ENCODE measurements at places on chromosomes 1 and 21. TPM values are rescaled to one million over a fixed set of nuclear protein-coding genes. Genes with fewer than 3 reads are reported as not detected.

DNA sequence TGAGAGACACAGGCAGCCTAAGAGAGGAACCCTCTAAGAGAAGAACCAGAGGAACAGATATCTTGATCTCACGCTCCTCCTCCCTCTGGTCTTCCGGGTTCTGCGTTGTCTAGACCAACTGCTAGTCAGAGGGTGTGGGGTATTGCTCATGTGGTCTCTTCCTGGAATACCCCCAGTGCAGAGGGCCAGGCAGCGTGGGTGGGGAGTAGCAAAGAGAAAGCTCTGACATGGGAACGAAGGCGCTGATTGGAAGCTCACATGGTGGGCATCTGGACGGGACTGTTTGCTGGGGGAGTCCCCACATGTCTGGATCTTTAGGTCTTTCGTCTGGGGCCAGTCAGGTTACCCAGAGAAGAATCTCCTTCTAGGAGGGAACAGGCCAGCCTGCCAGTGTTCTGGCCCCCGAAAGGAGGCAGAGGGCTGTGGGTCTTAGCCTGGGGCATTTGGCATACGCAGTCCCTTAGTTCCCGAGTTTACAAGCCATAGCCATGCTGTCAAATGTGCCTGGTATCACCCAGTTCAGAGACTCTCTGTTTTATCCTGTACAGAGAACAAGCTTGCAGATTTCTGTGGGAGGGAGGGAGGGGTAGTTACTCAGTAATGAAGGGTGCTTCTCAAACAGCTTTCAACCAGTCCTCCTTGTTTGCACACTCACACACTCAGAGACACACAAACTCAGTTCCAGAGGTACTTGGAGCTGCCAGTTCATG lies 18.3 kb upstream of the IL6R start:
- H3K27me3 ChIP-seq = no peaks in the 10 kb centered on the region
- DNase-seq = peak; percentile 55
- peaks cover 37% of the 10 kb centered on the region for H3K4me1 ChIP-seq
- H3K4me3 ChIP-seq = peak overlapping the region; percentile 37

DNA sequence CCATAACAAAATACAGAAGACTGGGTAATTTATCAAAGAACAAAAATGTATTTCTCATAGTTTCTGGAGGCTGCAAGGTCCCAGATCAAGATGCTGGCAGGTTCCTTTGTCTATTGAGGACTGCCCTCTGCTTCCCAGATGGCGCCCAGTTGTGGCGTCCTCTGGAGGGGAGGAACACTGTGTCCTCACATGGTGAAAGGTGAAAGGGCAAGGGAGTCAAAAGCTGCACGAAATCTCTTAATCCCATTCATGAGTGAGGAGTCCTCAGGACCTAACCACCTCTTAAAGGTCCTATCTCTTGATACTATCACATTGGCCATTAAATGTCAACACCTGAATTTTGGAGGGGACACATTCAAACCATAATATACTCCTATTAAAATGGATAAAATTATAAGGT lies 79.3 kb upstream of the IRF2BP2 start:
- no peaks in the 10 kb centered on the region for H3K27me3 ChIP-seq
- no peak overlapping the region for H3K4me3 ChIP-seq
- DNase-seq = no peak
- no peaks in the 10 kb centered on the region for H3K36me3 ChIP-seq

CR1 gene
- total RNA-seq = 2.8 TPM

DNA sequence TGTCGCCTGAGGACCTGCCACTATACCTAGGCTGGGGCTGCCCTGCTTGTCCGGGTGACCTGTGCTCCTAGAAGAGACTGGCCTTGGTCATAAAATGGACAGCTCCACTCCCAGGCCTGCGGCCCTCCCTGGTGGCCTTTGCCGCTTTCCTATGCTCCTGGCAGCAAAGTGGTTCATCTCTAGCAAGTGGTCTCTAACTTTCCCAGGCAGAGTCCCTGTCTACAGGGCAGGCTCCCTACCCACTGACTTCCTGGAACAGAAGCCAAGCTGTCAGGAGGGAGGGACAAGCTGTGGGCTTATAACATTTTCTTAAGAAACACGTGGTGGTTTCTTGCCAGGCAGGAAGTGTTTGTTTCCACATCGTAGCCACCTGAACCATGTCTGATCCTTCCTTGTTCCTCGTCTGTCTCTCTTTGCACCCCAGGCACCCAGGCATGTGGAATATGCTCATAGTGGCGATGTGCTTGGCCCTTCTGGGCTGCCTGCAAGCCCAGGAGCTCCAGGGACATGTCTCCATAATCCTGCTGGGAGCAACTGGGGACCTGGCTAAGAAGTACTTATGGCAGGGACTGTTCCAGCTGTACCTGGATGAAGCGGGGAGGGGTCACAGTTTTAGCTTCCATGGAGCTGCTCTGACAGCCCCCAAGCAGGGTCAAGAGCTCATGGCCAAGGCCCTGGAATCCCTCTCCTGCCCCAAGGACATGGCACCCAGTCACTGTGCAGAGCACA lies 10.1 kb downstream of the H6PD start:
- DNase-seq = no peak
- peaks cover 18% of the 10 kb centered on the region for H3K36me3 ChIP-seq
- H3K27ac ChIP-seq = no peak overlapping the region
- H3K27me3 ChIP-seq = no peaks in the 10 kb centered on the region

DNA sequence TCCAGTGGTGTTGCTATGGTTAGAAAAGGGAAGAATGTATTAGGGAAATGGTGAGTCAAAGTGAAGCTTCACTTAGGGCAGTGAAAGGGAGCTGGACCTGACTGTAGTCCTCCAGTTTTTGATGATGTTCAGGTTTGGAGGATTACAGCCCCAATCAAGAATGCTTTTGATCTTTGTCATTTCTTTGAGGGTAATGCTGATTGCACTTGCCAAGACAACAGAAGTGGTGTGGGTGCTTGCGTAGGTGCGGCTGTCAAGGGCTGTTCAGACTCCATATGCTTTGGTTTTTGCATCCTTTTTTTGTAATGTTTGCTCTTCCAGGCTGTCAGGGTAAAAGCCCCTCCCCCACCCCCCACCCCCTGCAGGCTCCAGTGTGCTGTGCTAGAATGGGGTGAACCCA lies 38.9 kb downstream of the HHAT start:
- H3K27ac ChIP-seq = no peak overlapping the region
- no peak for DNase-seq
- H3K4me1 ChIP-seq = no peaks in the 10 kb centered on the region
- H3K27me3 ChIP-seq = no peaks in the 10 kb centered on the region

- DNase-seq = no peak
- no peaks in the 10 kb centered on the region for H3K36me3 ChIP-seq
- H3K4me3 ChIP-seq = no peak overlapping the region
- no peak overlapping the region for H3K27ac ChIP-seq
- no peaks in the 10 kb centered on the region for H3K4me1 ChIP-seq
Measured at GRCh38 chr1:93433407-93433961, 14.4 kb upstream of the FNBP1L start.

SMIM1 gene
- total RNA-seq = 2.9 TPM

- no peak overlapping the region for H3K27ac ChIP-seq
- peaks cover 18% of the 10 kb centered on the region for H3K36me3 ChIP-seq
- no peak overlapping the region for H3K4me3 ChIP-seq
- H3K27me3 ChIP-seq = no peaks in the 10 kb centered on the region
Measured at GRCh38 chr1:33319949-33320618, 814 bp downstream of the A3GALT2 start.

TCP10L gene
- total RNA-seq = 0.29 TPM

GRCh38 chr1:64470665-64471217 lies 812 bp downstream of the CACHD1 start:
- H3K36me3 ChIP-seq = no peaks in the 10 kb centered on the region
- H3K4me3 ChIP-seq = peak overlapping the region; percentile 42
- H3K27me3 ChIP-seq = peaks cover 4% of the 10 kb centered on the region
- no peak for DNase-seq
- peaks cover 11% of the 10 kb centered on the region for H3K4me1 ChIP-seq

ATF6 gene
- 21.9 TPM for total RNA-seq

GRCh38 chr1:119302011-119302410 lies 66.6 kb upstream of the HAO2 start:
- H3K4me3 ChIP-seq = no peak overlapping the region
- peaks cover 6% of the 10 kb centered on the region for H3K27me3 ChIP-seq
- H3K27ac ChIP-seq = no peak overlapping the region
- no peak for DNase-seq
- H3K36me3 ChIP-seq = no peaks in the 10 kb centered on the region

GRCh38 chr1:102941366-102941947 lies 166.9 kb downstream of the COL11A1 start:
- no peaks in the 10 kb centered on the region for H3K36me3 ChIP-seq
- DNase-seq = no peak
- H3K27ac ChIP-seq = no peak overlapping the region
- no peaks in the 10 kb centered on the region for H3K4me1 ChIP-seq
- H3K4me3 ChIP-seq = no peak overlapping the region

DNA sequence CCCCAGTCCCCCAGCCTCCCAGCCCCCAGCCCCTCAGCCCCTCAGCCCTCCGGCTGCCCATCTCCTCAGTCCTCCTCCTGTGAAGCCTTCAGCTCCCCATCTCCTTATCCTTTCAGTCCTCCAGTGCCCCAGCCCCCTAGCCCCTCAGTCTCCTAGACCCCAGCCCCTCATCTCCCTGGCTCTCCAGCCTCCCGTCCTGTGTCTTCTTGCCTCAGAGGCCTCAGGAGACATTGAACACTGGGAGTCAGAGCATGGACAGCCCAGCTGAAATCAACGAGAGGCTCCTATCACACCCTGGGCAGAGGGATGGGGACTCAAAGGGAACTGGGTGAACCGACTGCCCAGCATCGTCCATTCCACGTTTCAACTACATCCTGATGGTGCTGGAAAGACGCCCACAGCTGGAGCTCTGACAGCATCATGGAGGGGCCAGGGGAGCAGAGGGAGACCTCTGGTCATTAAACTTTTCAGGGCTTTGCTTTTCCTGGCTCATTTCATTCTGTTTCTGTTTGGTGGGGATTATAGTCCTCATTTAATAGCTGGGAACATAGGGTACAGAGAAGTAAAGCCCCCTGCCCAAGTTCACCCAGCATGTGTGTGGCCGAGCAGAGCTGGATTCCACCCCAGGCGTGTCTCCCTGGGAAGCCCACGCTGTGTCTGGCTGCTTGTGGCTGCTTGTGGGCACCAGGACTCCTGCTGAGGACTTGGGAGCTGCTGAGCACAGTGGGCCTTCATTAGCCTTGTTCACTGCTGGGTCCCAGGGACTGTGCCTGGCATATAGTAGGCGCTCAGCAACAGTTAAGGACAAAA lies 396.7 kb downstream of the PTPRU start:
- no peaks in the 10 kb centered on the region for H3K27me3 ChIP-seq
- no peak overlapping the region for H3K27ac ChIP-seq
- no peak for DNase-seq
- no peaks in the 10 kb centered on the region for H3K36me3 ChIP-seq
- no peak overlapping the region for H3K4me3 ChIP-seq

GRCh38 chr1:226576601-226577000 lies 28.0 kb downstream of the STUM start:
- no peaks in the 10 kb centered on the region for H3K4me1 ChIP-seq
- H3K36me3 ChIP-seq = no peaks in the 10 kb centered on the region
- H3K4me3 ChIP-seq = no peak overlapping the region

- H3K4me1 ChIP-seq = peaks cover 7% of the 10 kb centered on the region
- no peaks in the 10 kb centered on the region for H3K27me3 ChIP-seq
- no peak overlapping the region for H3K27ac ChIP-seq
- no peaks in the 10 kb centered on the region for H3K36me3 ChIP-seq
- DNase-seq = no peak
- no peak overlapping the region for H3K4me3 ChIP-seq
Measured at GRCh38 chr1:222886194-222886854, 71.5 kb downstream of the DISP1 start.

GRCh38 chr21:42913476-42913875 lies 12.0 kb downstream of the ERVH48-1 start:
- H3K4me3 ChIP-seq = no peak overlapping the region
- no peak overlapping the region for H3K27ac ChIP-seq

ZBTB18 gene
- 57.9 TPM for total RNA-seq

GRCh38 chr1:205343431-205344065 lies 13.2 kb downstream of the KLHDC8A start:
- no peaks in the 10 kb centered on the region for H3K27me3 ChIP-seq
- no peaks in the 10 kb centered on the region for H3K36me3 ChIP-seq
- no peak for DNase-seq
- no peaks in the 10 kb centered on the region for H3K4me1 ChIP-seq
- no peak overlapping the region for H3K27ac ChIP-seq

HTR6 gene
- total RNA-seq = 0.23 TPM

GRCh38 chr1:154582885-154583284 lies 15.3 kb downstream of the CHRNB2 start:
- H3K4me3 ChIP-seq = no peak overlapping the region
- no peak overlapping the region for H3K27ac ChIP-seq
- no peak for DNase-seq
- peaks cover 34% of the 10 kb centered on the region for H3K36me3 ChIP-seq
- no peaks in the 10 kb centered on the region for H3K27me3 ChIP-seq

- no peak overlapping the region for H3K4me3 ChIP-seq
Measured at GRCh38 chr1:19878637-19878985, 3.6 kb upstream of the OTUD3 start.

All from T-cell (primary cell).